ENCODE measurements at places on chromosomes 2 and 18.

DNA sequence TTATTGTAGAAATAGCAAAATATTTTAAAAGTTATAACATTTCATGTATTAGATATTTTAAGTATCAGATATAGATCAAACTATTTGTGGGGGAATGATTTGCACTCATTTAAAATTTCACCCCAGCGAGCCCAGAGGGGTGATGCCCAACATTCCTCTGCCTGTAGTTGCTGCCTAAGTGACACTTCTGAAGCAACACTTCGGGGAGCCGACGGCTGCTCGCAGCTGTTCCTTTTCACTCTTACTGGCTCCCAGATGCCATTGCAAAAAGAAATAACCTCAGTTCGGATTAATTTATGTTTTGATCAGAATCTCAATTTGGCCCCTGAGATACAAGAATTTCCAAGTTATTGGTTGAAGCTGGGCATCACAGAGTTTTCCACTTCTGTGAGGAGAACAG, 603.8 kb downstream of the PLCL1 start:
- DNase-seq: no peak

DNA sequence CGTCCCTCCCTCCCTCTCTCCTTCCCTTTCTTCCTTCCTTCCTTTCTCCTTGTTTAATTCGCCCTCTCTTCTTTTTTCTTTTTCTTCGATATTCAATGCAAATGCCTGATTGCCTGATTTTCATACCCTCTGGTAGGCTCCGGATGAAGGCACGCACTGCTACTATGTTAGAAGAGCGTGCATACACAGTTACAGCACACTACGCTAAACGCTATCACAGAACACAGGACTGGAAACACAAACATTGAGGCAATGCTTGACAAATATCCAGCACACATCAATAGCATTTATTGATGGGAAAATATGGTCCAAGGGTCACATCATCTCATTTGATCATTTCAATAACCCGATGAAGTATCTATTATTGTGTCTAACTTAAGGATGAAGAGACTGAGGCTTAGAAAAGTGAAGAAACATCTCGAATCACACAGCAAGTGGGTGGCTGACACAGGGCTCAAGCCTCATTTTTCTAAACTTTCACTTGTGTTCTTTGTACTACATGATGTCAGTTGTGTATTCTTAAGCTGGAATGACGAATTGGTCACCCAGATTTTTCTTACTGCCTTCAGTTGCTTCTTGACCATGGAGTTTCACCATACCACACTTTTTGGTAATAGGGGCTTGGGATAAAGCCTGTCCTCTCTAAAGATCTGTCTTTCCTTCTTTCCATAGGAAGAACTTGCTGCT, 101.8 kb downstream of the TRIB2 start:
- DNase-seq: no peak

- DNase-seq: no peak
These were observed 194.4 kb upstream of the ID2 start for GRCh38 chr2:8487461-8487932.

DNA sequence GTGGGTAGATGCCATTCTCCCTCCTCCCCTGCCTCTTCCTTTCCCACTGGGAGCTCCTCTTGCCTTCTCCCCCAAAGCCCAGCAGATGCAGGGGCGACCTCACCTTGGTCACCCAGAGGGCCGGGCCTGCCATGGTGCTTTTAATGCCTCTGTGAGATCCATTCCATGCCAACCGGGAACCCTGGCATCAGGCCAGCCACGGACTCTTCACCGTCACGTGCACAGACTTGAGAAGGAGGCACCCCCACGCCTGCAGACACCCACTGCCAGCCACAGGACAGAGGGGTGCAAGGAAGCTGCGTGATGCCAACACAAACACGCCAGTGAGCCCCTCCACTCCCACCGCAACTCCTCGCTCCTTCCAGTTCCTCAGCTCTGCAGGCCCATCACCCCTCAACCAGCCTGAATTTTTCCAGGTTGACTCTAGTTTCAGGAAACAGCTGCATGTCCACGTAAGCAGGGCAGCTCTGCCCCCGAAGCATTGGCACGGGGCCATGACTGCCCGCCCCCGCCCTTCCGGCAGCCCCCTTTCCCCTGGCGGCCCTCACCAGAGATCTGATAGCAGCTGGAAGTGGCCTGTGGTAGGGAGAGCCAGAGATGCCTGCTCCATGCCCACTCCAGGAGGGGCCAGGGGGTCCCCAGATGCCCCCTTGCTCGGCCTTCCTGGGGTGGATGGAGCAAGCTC, 50.8 kb downstream of the DNMT3A start:
- no peak for DNase-seq

- no peak for DNase-seq
These were observed 419.5 kb upstream of the CHST9 start for GRCh38 chr18:27604583-27604982.

DNA sequence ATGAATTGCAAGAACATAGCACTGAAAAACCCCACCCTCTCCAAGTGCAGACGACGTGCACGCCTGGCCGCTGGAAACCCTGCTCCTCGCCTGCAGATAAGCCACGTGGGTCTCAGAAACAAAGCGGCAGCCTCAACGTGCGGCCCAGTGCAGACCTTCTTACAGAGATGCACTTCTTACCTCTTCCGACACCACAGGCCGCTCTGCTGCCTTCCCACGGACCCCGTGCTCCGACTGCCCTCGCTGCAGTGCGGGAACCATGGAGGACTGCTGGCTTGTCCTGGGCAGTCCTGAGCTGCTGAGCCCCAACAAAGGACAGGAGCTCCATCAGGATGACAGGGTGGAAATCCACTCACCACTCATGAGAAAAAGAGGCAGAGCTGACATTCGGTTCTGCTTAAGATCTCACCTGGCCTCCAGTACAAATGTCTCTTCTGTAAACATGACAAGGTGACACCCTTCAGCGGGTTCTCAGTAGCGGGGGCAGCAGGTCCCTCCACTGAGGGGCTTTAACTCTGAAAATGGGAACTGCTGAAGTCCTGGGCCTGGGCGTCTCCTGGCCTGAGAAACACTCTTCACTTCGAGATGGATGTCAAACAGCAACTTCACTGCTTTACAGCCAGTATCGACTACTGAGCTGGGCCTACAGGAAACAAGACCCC, 6.2 kb downstream of the COPS9 start:
- no peak for DNase-seq

GRCh38 chr2:207990784-207991183, 34.5 kb downstream of the PLEKHM3 start:
- no peak for DNase-seq

GRCh38 chr2:27756544-27757498, 14.7 kb upstream of the MRPL33 start:
- no peak for DNase-seq

DNA sequence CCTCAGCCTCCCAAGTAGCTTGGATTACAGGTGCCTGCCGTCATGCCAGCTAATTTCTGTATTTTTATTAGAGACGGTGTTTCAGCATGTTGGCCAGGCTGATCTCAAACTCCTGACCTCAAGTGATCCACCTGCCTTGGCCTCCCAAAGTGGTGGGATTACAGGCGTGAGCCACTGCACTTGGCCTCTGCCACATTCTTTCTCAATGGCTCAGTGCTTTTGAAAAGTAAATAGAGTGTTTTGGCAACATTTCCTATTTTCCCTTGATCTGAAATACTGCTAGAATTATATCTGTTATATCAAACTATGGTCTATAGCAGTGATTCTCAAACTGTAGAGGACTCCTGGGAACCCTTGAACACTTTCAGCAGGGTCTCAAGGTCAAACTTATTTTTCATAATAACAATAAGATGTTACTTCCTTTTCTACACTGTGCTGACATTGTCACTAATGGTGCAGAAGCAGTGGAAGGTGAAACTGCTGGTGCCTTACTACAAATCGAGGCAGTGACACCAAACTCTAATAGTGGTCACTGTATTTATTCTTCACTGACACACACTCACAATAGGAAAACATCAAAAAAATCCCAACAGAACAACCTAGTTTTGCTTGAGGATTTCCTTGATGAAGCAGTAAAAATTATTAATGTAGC, 10.6 kb downstream of the DAW1 start:
- DNase-seq: no peak

- DNase-seq: no peak
These were observed 102.3 kb downstream of the MAPK4 start for GRCh38 chr18:50662177-50662576.

- DNase-seq: no peak
These were observed 238.1 kb upstream of the EPHA4 start for GRCh38 chr2:221810245-221810644.

All from nucleus accumbens (tissue), 56 donors.